Naive thymus-derived CD8-positive, alpha-beta T cell (primary cell): ENCODE measurements at places on chromosomes 3 and 15. TPM values are rescaled to one million over a fixed set of nuclear protein-coding genes. Genes with fewer than 3 reads are reported as not detected.

Gene TIMP4
- not detected for total RNA-seq

Gene CD86
- total RNA-seq: 0.36 TPM

Gene CLK3
- total RNA-seq: 227 TPM

GRCh38 chr3:53773611-53774368 lies 72.4 kb downstream of the CHDH start:
- H3K27ac ChIP-seq: no peak overlapping the region
- H3K4me3 ChIP-seq: no peak overlapping the region
- no peak for DNase-seq
- no peaks in the 10 kb centered on the region for H3K4me1 ChIP-seq

DNA sequence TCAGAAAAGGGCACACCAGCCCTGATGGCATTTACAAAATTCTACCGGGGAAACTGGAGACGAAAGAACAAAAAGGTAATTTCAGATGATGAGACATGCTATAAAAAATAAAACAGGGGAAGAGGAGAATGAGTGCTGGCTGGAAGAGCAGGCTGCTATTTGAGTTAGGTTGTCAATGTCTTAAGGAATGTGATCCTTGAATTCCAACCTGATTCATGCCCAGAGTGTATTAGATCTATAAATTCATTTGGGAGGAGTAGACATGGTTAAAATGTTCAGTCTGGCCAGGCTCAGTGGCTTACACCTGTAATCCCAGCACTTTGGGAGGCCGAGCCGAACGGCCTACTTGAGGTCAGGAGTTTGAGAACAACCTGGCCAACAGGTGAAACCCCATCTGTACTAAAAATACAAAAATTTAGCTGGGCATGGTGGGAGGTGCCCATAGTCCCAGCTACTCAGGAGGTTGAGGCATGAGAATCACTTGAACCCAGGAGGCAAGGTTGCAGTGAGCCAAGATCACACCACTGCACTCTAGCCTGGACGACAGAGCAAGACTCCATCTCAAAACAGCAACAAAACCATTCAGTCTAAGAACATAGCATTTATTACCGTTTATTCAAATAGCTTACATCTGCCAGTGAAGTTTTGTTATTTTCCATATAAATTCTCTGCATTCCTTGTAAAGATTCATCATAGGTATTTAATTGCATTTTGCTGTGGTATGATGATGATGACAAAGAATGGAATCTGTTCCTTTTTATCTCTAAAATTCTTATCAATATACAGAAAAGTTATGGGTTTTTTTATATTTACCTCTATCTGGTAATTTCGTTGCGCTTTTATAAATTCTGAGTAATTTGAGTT lies 126.7 kb upstream of the NR2E3 start:
- H3K36me3 ChIP-seq: no peaks in the 10 kb centered on the region
- no peak overlapping the region for H3K4me3 ChIP-seq
- no peak overlapping the region for H3K27ac ChIP-seq
- no peaks in the 10 kb centered on the region for H3K4me1 ChIP-seq
- DNase-seq: no peak

GRCh38 chr15:95872366-95872771 lies 458.1 kb upstream of the NR2F2 start:
- H3K4me3 ChIP-seq: no peak overlapping the region
- H3K4me1 ChIP-seq: peaks cover 18% of the 10 kb centered on the region
- H3K36me3 ChIP-seq: no peaks in the 10 kb centered on the region
- DNase-seq: no peak
